Dermis blood vessel endothelial cell (primary cell): ENCODE measurements at places on chromosomes 16 and 17. TPM values are rescaled to one million over a fixed set of nuclear protein-coding genes. Genes with fewer than 3 reads are reported as not detected.

RNF222 gene
- total RNA-seq: 0.05 TPM in 1 of 2 replicates, not detected in the other

ADAM11 gene
- total RNA-seq: under 0.01 and 0.09 TPM in 2 replicates

CUEDC1 gene
- total RNA-seq: 6.5 and 6.8 TPM in 2 replicates

CACNG3 gene
- total RNA-seq: not detected in 2 replicates

ENPP7 gene
- not detected in 2 replicates for total RNA-seq

EVI2A gene
- 0.23 TPM in 1 of 2 replicates, not detected in the other for total RNA-seq

IL17C gene
- not detected in 2 replicates for total RNA-seq

TBC1D3E gene
- not detected in 2 replicates for total RNA-seq

CACNG4 gene
- not detected in 2 replicates for total RNA-seq

PRAC1 gene
- total RNA-seq: not detected in 2 replicates

LCMT1 gene
- total RNA-seq: 24.8 and 26.5 TPM in 2 replicates

CD300E gene
- not detected in 2 replicates for total RNA-seq
